Hindlimb muscle (tissue), 1 donor: ENCODE measurements at places on chromosomes 12 and 14. TPM values are rescaled to one million over a fixed set of nuclear protein-coding genes. Genes with fewer than 3 reads are reported as not detected.

DNA sequence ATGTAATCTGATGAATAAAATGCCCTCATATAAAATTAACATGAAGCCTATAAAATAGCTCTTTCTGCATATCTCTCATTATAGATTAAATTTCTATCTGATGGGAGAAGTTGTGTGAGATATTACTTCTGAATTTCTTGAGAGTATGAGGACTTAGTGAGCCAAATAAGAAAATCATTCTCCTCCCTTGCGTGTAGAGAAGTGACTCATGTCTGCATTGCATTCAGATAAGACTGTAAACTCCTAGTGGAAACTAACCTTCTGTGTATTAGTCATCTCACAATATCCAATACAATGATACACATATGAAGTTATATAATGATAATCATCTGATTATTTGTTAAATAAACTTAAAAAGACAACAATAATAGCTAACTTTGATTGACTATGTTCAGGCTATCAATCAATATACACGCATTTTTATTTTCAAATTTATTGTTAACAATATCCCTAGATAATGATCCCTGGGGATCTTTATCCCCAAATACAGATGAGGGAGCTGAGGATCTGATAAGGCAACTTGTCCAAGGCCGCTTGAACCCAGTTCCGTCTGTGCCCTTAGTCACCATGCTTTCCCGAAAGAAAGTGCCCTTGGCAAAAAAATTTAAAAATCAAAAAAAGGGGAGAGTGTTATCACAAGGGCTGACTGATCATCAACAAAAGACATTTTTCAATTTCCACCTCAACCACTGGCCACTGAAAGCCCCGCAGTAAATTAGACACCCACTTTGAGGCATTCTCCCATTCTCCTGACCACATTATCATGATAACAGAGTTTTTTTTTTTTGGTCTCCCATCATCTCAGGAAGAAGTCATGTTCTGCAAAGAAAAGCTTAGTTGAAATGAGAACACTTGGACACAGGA is 189.2 kb upstream of the RASSF8 start:
- DNase-seq, result no peak

GRCh38 chr12:9648701-9649531 is 20.6 kb upstream of the CLEC2D start:
- DNase-seq, result no peak

GRCh38 chr12:63064080-63064479 is 86.9 kb downstream of the AVPR1A start:
- no peak for DNase-seq

- DNase-seq, result no peak
These were observed 26.0 kb upstream of the TESC start for GRCh38 chr12:117125272-117125613.

DNA sequence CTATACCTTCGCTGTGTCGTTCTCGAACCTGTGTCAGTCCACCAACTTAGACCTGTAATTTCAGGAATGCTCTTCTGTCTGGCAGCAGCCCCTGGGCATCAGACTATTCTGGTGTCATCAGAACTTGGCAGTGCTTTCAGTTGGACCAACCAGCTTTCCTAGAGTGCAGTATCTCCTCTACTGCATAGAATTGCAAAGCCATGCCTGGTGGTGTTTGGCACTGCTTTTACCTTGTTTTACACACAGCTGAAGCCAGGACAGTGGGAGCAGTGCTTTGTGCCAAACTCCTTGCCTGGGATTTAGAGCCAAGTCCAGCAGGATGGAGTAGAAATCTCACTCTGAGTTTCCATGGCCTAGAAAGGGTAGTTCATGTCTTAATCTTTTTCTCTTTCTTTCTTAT is 1.5 kb downstream of the FLVCR2 start:
- no peak for DNase-seq

DNA sequence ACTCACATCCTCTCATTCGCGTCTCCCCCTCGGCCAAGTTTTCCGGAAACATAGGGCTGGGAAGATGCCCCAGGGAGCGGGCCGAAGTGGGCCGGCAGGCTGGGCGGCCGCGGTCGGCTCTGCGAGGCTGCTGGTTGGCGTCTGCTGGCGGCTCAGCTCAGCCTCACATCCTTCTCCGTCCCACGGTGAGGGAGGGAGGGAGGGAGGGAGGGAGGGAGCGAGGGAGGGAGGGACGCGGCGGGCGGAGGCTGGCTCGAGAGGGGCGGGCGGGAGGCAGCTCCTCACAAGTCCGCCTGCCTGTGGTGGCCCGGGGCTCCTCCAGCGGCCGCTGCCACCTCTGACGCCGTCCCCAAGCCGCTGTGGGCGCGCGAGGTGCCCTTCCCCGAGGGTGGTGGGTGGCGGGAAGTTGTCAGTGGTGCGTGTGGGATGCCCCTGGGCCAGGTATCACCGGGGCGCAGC is 93.8 kb downstream of the RFLNA start:
- DNase-seq, result peak; percentile 87

DNA sequence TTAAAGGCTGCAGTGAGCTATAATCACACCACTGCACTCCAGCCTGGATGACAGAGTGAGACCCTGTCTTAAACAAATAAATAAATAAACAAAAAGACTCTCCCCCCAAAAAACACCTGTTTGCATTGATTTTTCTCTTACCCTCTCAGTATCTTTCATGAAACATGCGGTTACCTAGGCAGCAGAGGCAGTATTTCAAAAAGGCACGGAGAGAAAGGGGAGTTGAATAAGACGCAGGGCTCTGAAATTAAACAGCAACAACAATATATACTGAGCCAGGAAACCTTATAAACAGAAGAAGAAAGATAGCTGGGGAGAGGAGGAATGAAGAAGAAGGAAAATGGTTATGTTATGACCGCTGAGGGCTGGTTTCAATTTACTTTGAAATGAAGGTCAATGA is 277.6 kb downstream of the BTG1 start:
- DNase-seq, result no peak

- DNase-seq, result no peak
These were observed 353.6 kb upstream of the SFSWAP start for GRCh38 chr12:131357185-131357747.

GRCh38 chr14:94494085-94494484 is 15.2 kb downstream of the SERPINA12 start:
- no peak for DNase-seq

GRCh38 chr12:120142231-120142877 is 25.8 kb upstream of the RAB35 start:
- no peak for DNase-seq

- DNase-seq, result no peak
These were observed 190.0 kb upstream of the BMP4 start for GRCh38 chr14:54146601-54147000.

- no peak for DNase-seq
These were observed 228.7 kb upstream of the SFSWAP start for GRCh38 chr12:131482199-131482598.

- DNase-seq, result no peak
These were observed 286.6 kb upstream of the KITLG start for GRCh38 chr12:88866881-88867280.

DNA sequence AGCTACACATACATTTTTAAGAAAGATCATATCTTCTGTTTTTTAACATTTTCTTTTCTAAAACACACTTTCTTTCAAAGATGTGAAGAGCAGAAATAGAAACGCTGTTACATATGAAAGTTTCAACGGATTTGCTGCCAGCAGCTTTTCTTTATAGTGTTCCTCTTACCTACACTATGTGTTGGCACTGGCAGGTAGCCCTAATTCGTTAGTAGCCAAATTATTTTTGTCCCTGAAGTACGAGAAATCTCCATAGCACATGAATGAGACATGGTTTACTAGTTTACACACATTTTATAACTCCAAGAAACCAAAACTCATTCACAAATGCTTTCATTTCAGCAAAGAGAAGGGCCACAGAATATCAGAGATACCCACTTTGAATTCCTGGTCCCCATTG is 6.6 kb downstream of the SOX5 start:
- no peak for DNase-seq

DNA sequence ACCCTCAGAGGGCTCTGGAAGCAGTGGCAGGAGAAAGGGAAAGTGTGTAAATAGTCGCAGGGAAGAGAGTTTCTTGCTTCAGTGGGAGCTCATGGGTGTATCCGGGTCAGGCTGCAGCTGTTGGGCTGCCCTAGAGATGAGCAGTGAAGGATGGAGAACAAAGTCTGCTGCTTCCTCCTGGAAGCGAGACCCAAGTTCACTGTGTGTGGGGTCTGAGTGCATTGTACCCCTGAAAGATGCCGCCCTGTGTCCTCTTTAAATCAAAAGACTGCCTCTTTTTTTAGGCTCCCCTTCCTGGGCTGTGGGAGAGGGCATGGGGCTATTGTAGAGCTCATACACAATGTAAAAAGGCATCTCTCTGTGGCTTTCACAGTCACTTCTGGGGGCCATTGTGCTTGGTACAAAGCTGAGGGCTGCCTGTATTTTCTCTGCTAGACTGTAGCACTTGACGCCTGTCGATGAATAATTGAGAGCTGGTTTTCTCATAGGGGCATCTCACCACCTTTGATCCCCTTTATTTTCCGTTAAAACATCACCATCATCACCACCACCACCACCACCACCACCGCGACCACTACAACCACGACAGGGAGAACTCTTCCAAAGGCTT is 16.7 kb downstream of the CHST11 start:
- DNase-seq, result no peak

DNA sequence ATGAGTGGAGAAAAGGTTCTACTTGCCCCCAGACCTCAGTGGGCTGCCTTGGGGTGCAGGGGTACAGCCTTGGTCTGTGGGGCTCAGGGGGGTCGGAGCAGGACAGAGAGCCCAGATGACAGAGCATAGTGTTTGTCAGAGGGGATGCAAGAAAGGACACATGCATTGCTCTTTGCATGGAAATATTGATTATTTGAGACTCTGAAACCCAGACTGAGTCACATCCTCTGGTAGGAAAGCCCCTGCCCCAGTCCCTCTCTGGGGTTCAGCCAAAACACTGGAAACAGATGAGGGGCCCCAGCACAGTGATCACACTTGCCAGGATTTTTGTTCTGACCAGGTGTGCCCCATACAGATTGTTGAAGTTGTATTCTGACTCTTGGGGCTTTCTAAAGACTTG is 1094.4 kb downstream of the BCL11B start:
- DNase-seq, result no peak

GRCh38 chr14:55710506-55711041 is 130.6 kb downstream of the KTN1 start:
- DNase-seq, result no peak

- DNase-seq, result no peak
These were observed 117.7 kb upstream of the GARIN2 start for GRCh38 chr14:67071506-67071905.

DNA sequence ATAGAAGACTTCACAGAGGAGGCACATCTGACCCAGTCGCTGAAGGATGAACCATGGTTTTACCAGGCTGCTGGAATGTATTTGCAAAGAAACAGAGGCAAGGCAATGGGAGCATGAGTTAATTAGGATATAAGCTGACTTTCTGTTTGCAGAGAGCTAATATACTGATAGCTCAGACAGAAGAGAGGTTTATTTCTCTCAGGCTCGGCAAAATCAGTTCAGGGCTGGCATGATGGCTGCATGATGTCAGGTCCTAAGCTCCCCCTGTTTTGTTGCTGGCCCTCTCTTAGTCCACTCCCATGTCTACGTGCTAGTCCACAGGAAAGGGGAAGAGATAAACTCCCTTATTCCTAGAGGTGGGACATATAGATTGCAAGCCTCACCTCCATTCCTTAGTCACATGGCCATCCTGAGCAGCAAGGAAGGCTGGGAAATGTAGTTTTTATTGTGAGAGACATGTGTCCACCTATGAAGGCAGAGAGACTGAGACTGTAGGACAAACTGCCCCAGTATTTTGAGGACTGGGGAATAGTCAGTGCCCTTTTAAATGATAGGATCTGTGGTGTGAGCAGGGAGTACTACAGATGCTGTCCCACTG is 224.5 kb downstream of the VRK1 start:
- no peak for DNase-seq

GRCh38 chr14:65206448-65207096 is 104.3 kb upstream of the MAX start:
- no peak for DNase-seq

GRCh38 chr14:81273521-81273920 is 52.8 kb upstream of the GTF2A1 start:
- no peak for DNase-seq

FAM186B gene
- polyA plus RNA-seq, result 2.7 TPM

KRT80 gene
- polyA plus RNA-seq, result 5.6 TPM

TMEM63C gene
- 1.0 TPM for polyA plus RNA-seq

TAS2R50 gene
- polyA plus RNA-seq, result not detected

NEMP1 gene
- 17.9 TPM for polyA plus RNA-seq

TSHR gene
- 0.84 TPM for polyA plus RNA-seq

CD163L1 gene
- 5.5 TPM for polyA plus RNA-seq

DEPDC4 gene
- polyA plus RNA-seq, result 2.3 TPM

VIPAS39 gene
- 22.7 TPM for polyA plus RNA-seq

SERPINA5 gene
- polyA plus RNA-seq, result not detected
